ENCODE measurements at places on chromosomes 7 and 10.

GRCh38 chr10:77417806-77418640 lies 219.6 kb downstream of the KCNMA1 start:
- no peak for DNase-seq

DNA sequence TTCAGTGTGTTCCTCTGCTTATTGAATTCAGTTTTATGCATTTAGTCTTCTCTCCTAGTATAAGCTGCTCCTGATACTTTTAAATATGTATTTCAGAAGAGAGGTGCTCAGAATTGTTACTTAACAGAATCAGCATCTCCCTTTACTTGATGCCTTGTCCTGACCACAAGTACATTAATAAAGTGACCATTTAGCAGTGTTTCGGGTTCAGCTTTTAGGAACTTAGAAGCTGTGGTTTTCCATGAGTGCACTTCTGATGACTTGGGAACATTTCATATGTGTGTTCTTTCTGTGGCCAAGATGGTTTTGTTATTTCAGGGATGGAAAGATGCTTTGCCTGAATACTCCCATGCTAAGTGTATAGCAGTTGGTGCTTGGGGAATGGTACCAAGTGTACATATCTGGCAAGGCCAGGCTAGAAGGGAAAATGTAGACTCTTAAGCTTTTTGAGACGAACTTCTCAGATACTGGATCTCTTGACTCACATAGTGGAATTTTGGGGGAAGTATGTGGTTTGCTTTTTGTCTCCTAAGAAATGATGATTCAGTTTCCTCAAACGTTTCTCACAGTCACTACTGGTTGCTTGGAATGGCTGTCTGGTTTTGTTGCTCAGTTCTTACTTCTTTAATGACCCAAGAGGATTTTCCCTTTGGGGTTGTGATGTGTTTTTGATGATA lies 17.2 kb downstream of the SGPL1 start:
- DNase-seq, result no peak

GRCh38 chr7:73829505-73829904 lies 1.3 kb upstream of the CLDN4 start:
- no peak for DNase-seq

GRCh38 chr10:29141761-29142160 lies 147.1 kb upstream of the LYZL1 start:
- no peak for DNase-seq

DNA sequence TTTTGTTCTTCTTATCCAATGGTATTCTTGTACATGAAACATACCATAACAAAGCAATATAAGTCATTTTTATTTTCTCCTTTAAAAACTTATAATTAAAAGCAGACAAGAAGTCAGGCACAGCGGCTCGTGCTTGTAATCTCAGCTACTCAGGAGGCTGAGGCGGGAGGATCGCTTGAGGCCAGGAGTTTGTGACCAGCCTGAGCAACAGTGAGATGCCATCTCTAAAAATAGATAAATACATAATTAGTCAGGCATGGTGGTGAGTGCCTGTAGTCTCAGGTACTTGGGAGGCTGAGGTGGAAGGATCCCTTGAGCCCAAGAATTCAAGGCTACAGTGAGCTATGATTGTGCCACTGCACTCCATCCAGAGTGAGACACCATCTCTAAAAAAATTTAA lies 195.1 kb upstream of the FZD1 start:
- no peak for DNase-seq

GRCh38 chr10:63318491-63318890 lies 147.3 kb downstream of the JMJD1C start:
- no peak for DNase-seq

- DNase-seq, result no peak
These were observed 5.9 kb downstream of the HECW1 start for GRCh38 chr7:43118313-43118712.

GRCh38 chr10:52906046-52906445 lies 133.5 kb upstream of the MBL2 start:
- DNase-seq, result no peak

DNA sequence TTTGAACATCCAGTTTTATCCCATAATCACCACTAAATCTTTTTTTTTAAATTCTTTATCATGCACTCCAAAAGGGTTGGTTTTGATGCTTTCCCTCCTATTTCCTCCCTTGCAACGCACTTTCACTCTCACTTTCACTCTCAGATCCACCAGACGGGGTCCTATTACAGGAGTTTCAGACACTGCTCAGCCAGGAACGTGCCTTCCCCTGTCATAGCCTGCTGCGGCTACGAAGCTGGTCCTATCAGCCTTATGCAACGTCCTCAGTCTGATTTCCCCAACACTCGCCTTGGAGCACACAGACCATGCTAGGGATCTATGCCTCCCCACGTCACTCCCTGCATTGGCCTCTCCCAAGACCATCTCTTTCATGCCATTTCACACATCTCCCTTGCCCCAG lies 23.4 kb downstream of the ZPBP start:
- DNase-seq, result no peak

DNA sequence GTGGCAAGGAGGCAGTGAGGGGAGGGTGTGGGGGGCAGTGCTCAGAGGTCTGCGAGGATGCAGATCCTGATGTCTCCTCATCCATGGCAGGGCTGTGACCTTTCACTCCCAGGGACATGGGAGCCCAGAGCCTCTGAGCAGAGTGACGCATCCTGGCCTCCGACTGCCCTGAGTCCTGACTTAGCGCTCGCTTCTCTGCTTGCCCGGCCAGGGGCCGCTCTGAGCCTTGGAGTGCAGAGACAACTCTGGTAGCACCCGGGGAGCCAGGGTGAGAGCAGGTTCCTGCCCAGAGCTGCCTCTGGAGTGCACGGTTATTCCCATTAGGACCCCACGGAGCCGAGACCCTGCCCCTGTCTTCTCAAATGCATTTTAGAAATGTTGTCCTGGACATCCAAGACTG lies 188.0 kb downstream of the TCERG1L start:
- DNase-seq, result no peak

GRCh38 chr7:28840592-28840995 lies 117.5 kb downstream of the TRIL start:
- no peak for DNase-seq

DNA sequence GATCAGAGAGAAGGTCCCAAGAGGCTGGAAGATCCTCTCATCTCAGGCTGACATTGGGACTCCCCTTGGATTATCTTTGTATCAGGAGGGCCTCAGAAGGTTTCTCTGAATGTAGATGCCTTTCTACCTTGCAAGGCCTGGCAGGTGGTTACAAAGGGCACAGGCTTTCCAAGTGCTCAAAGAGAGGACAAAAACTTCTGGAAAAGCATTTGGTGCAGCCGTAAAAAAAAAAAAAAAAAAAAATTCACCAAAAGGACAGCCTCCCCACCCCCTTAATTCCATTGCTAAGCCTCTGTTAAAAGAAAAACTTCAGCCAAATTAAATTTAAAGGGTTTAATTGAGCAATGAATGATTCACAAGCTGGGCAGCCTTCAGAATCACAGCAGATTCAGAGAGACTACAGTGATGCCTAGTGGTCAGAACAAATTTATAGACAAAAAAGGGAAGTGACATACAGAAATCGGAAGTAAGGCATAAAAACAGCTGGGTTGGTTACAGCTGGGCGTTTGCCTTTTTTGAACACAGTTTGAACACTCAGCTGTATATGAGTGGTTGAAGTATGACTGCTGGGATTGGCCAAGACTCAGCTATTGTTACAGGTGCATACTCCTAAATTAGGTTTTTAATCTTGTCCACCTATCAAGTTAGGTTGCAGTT lies 42.5 kb upstream of the LRGUK start:
- no peak for DNase-seq

- DNase-seq, result no peak
These were observed 869 bp downstream of the PSAP start for GRCh38 chr10:71850021-71850742.

- DNase-seq, result no peak
These were observed 26.2 kb upstream of the PRPF18 start for GRCh38 chr10:13560597-13560996.

- no peak for DNase-seq
These were observed 415.1 kb downstream of the PAXIP1 start for GRCh38 chr7:154587792-154588191.

DNA sequence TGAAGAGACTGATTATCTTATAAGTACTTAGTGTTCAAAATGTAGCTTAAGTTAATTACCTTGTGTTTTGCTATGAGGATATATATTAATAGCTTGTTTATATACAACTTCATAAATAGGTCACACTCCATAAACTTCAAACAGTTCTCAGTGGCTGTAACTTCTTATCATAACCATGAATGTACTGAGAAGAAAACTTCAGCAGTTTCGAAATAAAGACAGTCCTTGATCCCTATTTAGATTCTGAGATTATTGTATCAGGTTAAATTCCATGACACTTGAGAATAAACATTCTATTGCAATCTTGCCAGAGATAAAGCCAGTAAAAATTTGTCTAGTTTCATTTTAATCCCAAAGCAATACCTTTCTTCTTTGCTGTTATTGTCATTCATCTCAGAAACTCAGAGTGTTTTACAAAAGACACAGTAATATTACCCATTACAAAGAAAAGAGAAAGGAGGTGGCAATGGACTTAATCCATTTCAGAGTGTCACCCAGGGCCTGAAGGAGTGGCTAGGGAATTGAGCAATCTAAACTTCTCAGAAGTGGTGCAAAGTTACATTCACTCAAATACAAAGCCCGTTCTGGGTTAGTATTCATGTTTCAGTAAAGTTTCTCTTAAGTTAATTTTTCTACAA lies 403.6 kb downstream of the SEMA3D start:
- no peak for DNase-seq

- no peak for DNase-seq
These were observed 621.6 kb downstream of the SORCS3 start for GRCh38 chr10:105262666-105263065.

- DNase-seq, result no peak
These were observed 26.2 kb downstream of the CCDC6 start for GRCh38 chr10:59880019-59880717.

GRCh38 chr7:35670856-35671569 lies 23.9 kb downstream of the HERPUD2 start:
- no peak for DNase-seq

- no peak for DNase-seq
These were observed 36.6 kb upstream of the ZMIZ2 start for GRCh38 chr7:44712012-44712411.

Measured in activated T-cell treated with anti-CD3 and anti-CD28 coated beads for 48 hours (primary cell).